Activated effector memory CD4-positive, alpha-beta T cell treated with Interleukin-2 at 50 U/mL for 16 hours (primary cell): ENCODE measurements at places on chromosomes 7 and 10.

GRCh38 chr10:110872145-110872983, 636 bp downstream of the PDCD4 start:
- DNase-seq: peak; percentile 55

DNA sequence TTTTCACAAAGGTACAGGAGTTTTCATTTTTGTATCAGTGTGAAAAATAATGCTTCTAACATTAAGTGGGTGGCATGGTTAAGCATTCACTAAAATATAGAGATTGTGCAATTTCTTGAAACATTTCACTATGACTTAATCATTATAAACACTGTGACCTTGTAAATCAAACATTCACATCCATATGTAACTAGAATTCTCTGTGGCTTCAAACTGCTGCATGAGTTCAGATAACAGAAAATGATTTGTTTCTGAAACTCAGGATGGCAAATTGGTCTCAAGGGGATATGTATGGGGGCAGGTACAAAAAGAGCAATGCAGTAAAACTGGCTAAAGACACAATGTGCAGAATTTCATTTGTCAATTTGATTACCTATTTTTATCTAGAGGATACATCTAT, 3.8 kb downstream of the FAM133B start:
- DNase-seq: no peak

DNA sequence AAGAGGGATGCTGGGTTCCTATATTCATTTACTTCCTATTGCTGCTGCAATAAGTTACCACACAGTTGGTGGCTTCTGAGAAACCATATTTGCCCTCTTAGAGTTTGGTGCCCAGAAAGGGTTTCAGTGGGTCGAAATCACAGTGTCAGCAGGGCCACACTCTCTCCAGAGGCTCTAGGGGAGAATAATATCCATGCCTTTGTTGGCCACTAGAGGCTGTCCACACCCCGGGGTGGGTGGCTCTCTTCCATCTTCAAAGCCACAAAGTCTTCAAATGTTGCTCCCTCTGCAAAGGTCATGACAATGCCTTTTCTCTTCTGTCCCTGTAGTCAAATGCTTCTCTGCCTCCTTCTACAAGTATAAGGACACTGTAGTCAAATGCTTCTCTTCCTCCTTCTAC, 989.4 kb downstream of the CCSER2 start:
- DNase-seq: no peak

DNA sequence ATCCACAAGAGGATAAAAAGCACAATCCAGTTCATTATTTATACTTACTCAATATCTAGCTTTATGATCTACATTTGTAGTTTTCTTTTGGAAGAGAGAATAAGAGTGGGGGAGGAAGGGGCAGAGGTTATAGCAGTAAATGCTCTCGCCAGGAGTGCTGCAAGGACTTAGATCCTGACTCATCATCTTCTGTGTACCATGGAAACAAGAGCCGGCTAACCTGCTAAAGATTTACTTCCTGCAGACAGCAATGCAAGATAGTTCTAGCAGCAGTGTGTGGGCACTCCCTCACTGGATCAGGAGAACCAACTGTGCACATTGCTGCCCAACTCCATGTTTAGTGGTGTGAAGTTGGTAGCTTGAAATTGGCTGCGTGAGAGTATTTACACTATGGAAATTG, 47.7 kb upstream of the TRIL start:
- DNase-seq: no peak

- DNase-seq: no peak
Measured at GRCh38 chr10:48648172-48648942, 36.3 kb upstream of the WDFY4 start.

- DNase-seq: no peak
Measured at GRCh38 chr10:1504286-1504685, 233.0 kb downstream of the ADARB2 start.

- no peak for DNase-seq
Measured at GRCh38 chr7:82078807-82079206, 309.0 kb upstream of the HGF start.

DNA sequence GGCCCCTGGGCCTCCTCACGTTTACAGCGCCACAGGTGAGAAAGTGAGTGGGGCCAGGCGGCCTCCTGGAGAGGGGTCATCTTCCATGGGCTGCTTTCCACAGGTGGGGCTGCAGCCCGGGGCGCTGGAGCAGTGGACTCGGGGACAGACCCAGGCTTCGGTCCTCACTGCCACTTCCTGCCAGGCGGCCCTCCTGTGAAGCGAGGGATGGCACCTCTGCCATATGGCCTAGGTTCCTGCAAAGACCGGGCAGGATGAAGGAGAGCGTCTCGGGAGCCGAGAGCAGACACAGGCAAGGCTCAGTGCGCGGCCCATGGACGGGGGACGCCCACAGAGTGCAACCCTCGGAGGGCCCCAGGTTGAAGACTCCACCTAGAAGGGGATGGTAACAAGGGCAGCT, 106.8 kb downstream of the MAD1L1 start:
- DNase-seq: no peak

GRCh38 chr7:47170516-47170915, 411.4 kb downstream of the TNS3 start:
- no peak for DNase-seq

DNA sequence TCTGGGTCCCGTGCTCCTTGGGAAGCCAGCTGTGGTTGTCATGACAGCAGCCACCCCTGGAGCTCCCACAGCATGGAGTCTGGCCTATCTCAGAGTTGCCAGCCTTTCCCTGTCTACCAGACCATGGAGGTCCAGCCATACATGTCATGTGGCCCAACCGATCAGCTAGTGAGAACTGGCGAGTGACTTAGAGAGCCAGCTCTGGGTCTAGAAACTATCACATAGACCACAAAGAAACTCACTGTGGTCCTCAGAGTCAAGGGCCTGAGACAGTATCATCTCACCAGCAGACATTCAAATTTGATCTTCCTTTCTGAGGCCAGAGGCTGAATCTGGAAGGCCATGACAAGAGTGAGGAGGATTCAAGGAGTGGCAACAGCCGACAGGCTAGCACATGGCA, 223.3 kb upstream of the GPR26 start:
- no peak for DNase-seq

- no peak for DNase-seq
Measured at GRCh38 chr10:27819781-27820531, 74.3 kb upstream of the MKX start.

- no peak for DNase-seq
Measured at GRCh38 chr7:105336009-105336408, 52.7 kb downstream of the SRPK2 start.

GRCh38 chr7:110625294-110625693, 465.6 kb upstream of the LRRN3 start:
- no peak for DNase-seq

GRCh38 chr7:37198041-37198905, 250.4 kb downstream of the ELMO1 start:
- DNase-seq: no peak

DNA sequence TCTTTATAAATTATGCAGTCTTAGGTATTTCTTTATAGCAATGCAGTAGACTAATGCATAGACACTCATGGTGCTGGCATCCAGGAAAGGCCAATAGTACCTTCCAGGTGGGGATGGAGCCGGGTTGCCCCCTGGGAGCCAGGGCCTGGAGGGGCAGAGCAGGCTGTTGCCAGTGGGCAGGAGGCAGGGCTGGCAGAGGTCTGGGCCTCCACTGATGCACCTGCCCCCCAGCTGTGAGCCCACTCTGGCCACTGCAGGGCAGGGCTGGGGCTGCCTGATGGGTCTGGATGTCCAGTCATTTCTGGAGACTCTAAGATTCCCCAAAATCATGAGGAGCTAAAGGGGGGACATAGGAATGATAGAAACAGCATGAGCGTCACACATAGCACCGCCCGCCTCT, 66.7 kb downstream of the MICALL2 start:
- no peak for DNase-seq

- DNase-seq: peak; percentile 41
Measured at GRCh38 chr10:8365935-8366911, 311.7 kb downstream of the GATA3 start.

DNA sequence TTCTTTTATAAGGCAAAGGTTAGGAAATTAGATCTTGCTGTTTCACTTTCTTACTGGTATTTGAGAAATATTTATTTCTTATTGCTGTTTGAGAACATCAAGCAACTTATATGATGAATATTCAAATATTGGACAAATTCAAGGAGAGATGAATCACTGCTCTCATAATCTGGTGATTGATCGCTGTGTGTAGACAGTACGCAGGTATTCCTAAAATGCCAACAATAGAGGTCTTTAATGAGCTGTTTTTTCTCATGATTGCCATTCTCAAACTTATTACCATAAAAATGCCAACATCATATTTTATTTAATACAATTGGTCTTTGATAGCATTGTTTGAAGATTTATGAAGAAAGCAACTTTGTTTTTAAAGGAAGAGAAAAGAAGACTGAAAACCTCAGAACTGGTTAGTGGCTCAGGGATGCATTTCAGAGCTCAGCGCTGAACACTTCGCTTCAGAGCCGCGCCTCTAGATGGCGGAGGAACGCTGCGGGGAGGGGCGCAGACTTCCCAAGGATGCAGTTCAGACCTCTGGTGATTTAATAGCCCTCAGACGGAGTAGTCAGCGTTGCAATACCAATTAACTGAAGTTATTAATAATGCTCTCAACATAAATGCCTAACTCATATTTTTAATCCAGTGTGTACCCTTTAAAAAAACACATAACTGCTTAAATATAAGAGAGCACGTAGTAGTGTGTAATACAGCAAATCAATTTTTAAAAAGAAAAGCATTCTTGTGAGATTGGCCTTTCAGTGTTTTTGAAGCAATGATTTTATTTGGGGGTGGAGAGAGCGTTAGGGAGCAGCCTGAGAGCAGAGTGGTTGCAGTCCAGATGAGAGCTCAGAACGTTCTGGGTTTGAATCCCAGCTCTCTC, 38.5 kb upstream of the STEAP4 start:
- no peak for DNase-seq
